Right renal pelvis (tissue), 4 donors: ENCODE measurements at places on chromosomes 16 and 17.

- no peak for DNase-seq
Observed at GRCh38 chr16:85431431-85432124, 181.5 kb upstream of the GSE1 start.

- peak; percentile 15 for DNase-seq
Observed at GRCh38 chr17:49290690-49291359, 60.2 kb upstream of the PHOSPHO1 start.

- DNase-seq = no peak
Observed at GRCh38 chr16:76882105-76882504, 308.9 kb upstream of the MON1B start.

DNA sequence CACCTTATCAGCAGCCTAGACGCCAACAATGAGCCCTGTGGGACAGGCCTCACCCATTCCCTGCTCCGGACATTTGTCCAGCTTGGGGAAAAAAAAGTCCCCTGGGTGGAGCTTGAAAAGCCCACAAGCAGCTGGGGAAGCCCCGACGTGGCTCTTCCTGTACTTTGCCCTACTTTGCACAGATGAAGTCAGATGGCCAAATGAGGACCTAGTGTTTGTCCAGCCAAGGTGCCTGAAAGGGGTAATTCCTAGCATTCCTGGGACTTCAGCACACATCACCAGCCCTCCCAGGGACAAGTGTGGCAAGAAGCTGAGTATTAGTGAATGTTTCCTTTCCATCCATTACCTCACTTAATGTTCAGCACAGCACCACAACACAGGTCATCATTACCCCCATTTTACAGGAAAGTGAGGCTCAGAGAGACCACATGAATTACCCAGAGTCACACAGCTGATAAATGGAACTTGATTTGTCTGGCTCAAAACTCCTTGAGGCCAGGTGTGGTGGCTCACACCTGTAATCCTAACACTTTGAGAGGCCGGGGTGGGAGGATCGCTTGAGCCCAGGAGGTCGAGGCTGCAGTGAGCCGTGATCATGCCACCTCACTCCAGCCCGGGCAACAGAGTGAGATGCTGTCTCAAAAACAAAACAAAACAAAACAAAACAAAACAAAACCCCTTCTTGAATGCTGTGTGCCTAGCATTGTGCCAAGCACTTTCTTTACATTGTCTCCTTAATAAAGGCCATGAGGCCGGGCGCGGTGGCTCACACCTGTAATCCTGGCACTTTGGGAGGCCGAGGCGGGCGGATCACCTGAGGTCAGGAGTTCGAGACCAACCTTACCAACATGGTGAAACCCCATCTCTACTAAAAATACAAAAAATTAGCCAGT lies 19.9 kb upstream of the PLLP start:
- DNase-seq = no peak

GRCh38 chr17:10120109-10120485 lies 78.3 kb downstream of the GAS7 start:
- no peak for DNase-seq
